Stimulated activated CD8-positive, alpha-beta memory T cell treated with anti-CD3 and anti-CD28 coated beads, Interleukin-4, amount 100 ng/mL, for 1 hour (primary cell): ENCODE measurements at places on chromosomes 3 and 15.

DNA sequence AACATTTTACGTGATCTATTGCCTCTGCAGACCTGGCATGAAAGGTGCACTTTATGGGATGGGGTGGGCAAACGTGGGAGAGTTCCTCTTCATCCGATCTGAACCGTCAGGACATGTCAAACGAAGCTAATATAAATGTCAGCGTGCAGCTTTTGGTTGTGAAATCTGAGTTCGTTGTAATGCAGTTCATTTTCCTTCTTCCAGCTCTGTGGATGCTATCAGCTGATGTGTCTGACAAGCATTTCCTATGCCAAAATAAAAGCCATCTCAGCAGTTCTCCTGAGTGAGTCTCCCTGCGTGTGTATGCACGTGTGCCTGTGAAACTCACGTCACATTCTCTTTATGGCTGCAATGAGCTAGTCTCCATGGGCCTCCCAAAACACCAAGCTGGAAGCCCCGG, 512.3 kb downstream of the MCTP2 start:
- no peak for DNase-seq

DNA sequence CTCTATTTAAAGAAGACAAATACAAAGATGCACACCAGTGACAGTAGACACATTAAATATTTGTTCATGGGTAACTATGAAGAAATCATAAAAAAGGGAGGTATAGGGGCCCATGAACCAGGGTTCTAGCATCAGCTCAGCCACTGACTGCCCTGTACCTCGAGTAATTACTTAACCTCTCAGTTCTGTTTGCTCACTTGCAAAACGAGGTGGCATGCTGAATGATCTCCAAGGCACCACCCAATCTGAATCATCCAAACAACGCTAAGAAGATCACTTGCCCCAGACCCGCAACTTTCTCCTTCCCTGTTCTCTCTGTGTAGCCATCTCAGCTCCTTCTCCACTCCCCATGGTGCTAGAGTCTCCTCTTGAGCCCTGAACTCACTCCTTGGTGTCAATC, 374.7 kb downstream of the VPS13C start:
- DNase-seq, result no peak

GRCh38 chr15:100730655-100731266, 128.4 kb downstream of the ASB7 start:
- DNase-seq, result no peak

GRCh38 chr3:84958495-84959469, at the start of gene CADM2:
Gene CADM2 (plus strand): TSS chr3:84958989.
- peak; percentile 25 for DNase-seq

DNA sequence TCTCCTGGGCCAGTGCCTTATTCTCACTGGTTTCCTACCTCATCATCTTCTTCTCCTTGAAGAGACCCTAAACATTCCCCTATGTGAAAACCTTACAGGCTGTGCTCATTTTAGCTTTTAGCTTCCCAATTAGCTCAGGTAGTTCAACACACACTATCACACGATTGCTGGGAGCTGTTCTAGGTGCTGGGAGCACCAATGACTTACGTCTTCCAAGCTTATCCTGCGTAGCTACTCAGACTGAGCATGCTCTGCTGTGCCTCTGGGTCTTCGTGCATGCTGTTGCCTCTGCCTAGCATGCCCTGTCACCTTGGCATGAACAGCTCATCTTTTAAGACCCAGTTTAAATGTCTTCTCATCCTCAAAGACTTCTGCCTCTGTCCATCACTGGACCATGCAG, 55.7 kb upstream of the APEH start:
- DNase-seq, result no peak

DNA sequence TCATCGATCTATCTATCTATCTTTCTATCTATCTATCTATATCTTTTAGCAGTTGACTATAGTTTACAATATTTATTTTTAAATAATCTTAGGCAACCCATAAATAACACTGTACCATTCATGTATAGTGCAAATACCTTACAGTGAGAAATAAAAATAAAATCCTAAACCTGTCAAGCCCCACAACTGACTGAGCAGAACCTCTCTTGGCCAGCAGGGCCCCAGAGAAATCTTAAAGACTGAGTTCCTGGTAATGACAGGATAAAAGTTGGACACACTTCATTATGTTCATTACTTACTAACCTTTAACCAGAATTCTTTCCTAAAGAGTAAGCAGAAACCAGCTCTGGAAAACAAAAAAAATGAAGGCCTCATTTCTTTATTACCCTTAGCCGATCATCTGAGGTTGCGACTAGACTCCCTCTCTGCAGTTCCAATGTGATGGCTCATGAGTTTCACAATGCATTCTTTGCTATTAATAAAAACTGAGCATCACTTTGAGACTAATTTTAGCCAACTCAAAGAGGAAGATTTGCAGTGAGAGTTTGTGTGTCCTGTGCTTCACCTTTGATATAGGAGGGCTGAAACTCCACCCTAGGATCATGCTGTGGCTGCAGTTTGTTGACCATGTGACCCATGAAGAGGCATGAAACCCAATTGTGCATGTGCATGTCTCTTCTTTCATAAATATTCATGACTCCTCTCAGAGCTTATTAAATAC, 1072.0 kb downstream of the NSUN3 start:
- DNase-seq, result no peak

DNA sequence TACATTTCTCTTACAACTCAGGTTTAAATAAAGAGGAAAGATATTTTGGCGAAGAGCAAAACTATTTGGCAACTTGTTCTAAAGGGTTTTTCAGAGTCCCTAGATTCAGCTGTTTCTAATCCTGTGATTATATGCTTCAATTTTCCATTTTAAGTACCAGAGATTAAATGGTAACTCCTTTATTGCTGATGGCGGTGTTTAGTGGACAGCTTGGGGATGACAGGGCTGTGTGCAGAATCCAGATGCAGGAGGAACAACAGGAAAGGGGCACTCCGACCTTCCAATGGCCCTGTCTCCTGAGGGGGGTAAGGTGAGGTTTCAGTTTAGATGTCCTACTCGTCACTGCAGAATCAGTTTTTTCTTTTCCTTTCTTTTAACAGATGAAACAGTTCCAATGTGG, 405.0 kb downstream of the PDCD6IP start:
- DNase-seq, result no peak

- DNase-seq, result no peak
Observed at GRCh38 chr15:38294126-38294525, 41.5 kb downstream of the SPRED1 start.

GRCh38 chr15:51771773-51772172, 20.4 kb downstream of the TMOD2 start:
- no peak for DNase-seq

GRCh38 chr3:63042833-63043232, 167.6 kb upstream of the CADPS start:
- DNase-seq, result no peak
